ENCODE measurements at places on chromosomes 11 and 22.

- no peak for DNase-seq
These were observed 262.8 kb upstream of the PLET1 start for GRCh38 chr11:112523477-112523876.

- no peak for DNase-seq
These were observed 1.2 kb downstream of the NUP160 start for GRCh38 chr11:47846998-47847397.

DNA sequence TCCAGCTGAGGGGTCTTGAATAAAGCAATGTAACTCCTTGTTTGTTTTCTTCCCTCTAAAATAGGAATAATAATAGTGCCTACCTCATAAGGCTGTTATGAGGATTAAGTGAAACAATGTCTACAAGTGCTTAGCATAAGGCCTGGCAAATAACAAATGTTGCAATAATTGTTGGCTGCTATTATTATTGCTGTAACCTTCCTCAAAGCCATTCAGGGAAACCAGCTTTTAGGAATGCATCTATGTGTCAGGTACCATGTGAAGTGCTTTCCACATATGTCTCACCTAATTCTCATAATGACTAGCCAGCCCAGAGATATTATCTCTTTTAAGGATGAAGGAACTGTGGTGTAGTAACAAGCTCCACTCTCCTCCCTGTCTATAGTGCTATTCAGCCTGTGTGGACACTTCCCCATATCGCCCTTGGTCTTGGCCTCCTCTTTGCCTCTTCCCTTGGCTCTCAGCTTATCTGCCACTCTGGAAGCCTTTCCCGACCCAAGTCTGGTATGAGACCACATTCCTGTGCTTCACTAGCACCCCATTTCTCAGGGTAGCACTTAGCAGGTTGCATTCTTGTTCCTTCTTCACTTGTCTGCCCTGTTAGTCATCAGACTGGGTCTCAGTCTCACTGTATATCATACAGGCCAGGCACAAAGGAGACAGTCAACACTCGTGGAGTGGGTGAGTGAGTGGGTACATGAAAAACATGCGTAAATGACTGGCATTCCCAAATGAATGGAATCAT, 23.8 kb downstream of the CSNK2A3 start:
- DNase-seq: no peak

- no peak for DNase-seq
These were observed 12.8 kb downstream of the MAPK8IP2 start for GRCh38 chr22:50613291-50613981.

- no peak for DNase-seq
These were observed 25.7 kb downstream of the ELFN2 start for GRCh38 chr22:37401401-37402183.

DNA sequence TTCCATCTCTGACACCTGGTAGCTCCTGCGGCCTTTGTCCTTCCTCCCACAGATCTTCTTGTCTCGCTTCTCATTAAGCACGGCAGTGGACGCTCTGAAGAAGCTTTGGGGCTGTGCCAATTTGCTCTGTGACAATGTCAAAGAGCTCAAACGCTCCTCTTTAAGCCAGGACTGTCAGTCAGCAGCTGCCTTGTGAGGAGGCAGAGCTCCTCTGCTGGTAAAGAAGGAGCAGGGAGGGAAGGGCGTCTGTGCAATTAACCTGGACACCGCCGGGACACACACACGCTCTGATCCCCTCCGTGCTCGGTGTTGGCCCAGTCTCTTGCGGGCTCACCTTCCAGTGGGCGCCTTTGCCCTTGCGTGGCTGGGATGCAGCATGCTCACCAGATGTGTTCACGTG, 373.9 kb downstream of the BRD1 start:
- DNase-seq: no peak

DNA sequence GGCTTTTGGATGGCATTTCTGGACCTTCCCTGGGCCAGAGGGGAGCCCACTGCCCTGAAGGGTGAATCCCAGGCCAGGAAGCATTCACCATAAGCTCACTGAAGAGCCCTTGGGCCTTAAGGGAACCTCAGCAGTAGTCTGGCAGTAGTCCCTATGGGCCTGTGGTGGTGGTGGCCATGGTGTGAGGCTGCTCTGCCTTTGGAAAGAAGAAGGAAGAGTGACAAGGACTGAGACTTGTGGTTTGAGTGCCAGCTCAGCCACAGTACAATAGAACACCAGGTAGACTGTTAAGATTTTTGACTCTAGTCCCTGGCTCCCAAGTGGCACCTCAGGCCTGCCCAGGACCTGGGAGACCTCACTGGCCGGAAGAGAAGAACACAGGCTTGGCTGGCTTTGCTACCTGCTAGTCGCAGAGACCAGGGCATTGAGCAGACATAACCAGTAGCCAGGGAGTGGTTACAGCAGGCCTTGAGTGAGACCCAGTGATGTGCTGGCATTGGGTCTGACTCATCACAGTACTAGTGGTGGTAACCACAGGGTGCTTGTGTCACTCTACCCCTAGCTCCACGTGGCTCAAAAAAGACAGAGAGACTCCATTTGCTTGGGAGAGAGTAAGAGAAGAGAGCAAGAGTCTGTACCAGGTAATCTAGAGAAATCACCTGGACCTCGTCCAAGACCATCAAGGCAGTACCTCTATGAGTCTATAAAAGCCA, 259.8 kb upstream of the BLID start:
- peak; percentile 49 for DNase-seq

DNA sequence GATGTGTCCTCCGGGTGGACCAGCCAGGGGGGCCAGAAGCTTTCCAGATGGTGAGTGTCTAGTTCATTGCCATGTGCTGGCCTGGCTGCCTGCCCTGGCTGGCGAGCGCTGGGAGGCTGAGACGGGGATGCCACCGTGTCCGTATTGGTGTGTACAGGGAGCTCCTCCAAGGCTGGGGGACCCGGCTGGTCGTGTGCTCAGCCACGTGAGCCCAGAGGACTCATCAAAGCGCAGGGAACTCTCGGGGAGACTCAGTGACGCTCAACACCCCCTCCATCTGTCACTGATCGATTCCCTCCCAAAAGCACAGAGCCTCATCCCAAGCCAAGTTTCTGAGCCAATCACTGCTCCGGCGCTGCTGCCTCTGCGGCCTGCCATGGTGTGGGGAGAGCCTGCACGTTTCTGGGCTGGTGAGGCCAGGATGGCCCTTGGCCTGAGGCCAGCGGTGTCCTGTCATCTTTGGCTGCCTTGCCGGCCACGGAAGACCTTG, 423.7 kb downstream of the SHANK2 start:
- DNase-seq: no peak

- no peak for DNase-seq
These were observed 305.4 kb downstream of the ST3GAL4 start for GRCh38 chr11:126660761-126661425.

- DNase-seq: peak; percentile 56
These were observed 2.6 kb downstream of the CD44 start for GRCh38 chr11:35141571-35141971.

- DNase-seq: no peak
These were observed 75.0 kb downstream of the JRKL start for GRCh38 chr11:96464700-96465307.

GRCh38 chr11:34620820-34621792, at the start of gene EHF:
EHF (plus strand) TSS chr11:34621093; CDS start chr11:34642631, 21,538 bp downstream.
- DNase-seq: no peak

DNA sequence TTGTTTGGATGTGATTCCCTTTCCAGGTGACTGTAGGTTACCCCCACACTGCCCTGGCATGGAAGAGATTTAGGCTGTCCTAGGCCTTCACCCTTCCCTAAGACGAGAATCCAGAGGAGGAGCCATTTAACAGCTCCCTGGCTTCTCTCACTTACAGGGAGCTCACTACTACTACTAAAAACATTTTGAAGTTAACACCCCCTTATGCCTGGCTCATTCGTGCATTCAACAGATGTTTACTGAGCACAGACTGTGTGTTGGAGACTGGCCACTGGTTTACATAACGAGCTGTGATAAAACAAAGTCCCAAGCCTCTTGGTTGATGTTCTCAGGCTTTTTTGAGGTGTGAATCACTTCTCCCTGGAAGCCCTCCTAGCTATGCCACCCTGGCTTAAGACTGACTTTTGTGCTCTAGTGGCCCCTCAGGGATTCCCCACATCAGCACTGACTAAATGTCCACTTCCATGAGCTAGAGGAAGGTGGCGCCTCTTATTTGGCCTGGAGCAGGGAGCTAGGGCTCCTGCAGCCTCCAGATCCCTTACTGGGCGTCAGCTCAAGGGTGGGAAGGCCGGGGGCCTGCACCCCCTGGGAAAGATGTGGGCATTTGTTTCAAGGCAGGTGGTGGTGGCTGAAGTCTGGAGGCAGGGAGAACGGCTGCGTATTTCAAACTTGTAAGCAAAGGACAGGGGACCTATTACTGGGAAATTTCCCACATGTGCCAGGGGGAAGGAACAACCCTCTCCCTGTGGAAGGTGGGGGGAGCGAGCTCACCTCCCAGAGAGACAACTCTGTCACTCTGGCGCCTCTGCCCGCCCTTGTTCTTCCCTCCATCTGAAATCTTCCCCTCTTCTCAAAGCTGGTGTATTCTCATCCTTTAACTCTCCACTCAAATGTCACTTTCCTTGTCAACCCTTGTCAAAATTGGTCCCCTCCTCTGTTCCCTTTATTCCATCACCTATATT, 19.4 kb upstream of the MALAT1 start:
- DNase-seq: no peak

- no peak for DNase-seq
These were observed 395.3 kb downstream of the JRKL start for GRCh38 chr11:96785073-96785472.

DNA sequence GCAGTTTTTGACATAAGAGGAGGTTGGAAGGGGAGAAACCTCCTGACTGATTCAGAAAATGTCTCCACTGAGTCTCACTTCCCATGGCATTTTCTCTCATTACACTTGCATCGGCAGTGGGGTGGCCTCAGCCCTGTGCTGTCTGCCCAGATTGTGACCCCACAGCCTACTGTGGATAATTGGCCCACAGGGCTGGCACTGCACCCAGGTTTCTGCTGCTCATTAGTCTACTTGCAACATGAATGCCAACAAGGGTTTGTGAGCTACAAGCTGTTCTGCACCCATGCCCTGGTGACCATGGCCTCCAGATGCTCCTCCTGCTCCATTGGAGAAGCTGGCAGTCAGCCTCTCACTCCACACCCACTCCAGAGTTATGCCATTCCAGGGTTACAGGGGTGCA, 296.0 kb downstream of the CTTN start:
- no peak for DNase-seq

- no peak for DNase-seq
These were observed 51.5 kb upstream of the RAB1B start for GRCh38 chr11:66216911-66217310.

DNA sequence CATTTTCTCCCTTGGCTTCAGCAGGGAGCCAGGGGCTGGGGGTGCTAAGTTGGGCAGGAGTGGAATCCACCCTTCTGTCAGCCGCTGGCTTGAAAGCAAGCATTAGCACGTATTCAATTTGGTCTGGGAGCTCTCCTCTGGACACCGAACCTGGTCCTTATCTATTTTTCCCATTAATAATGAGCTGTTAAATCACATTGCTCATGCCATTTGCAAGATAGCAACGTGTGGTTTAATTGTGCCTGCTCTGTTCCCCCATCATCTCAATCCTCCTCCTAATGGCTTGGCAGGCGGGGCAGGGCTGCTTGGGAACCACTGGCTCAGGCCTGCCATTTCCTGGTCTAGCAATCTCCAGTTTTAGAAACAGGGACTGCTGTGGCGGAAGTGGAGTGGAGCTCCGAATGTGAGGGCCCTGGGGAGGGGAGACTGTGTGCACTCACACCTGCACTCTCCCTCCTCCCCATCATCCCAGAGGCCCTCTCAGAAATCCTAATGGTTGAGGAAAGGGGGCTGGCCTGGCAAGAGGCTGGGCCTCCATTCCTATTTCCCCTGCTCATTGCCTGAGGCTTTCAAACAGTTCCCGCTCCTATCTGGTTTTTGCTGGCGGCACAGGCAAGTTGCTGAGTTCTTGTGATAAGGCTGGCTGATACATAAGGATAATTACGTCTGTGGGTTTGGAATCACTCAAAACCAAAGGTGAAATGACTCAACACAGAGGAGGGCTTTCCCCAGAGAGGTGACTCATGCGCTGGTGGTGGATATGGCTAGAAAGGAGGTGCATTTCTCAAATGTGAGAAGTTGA, 201.2 kb upstream of the E2F8 start:
- DNase-seq: peak; percentile 74

DNA sequence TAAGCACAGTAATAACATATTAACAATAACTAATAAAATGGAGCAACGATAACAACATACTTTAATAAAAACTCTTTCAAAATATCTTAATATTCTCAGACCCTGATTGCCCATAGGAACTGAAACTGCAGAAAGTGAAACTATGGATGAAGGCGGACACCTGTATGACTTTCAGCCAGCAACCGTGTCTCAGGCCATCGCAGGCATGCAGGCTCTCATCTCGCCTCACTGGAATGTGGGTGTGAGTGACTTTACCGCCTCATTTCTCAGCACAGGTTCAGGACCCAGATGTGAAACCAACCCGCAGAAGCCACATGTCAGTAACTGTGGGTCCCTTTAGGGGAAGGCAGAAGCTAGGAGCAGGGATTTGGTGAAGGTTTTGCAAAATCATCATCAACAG, 539.1 kb downstream of the FAM181B start:
- DNase-seq: no peak

DNA sequence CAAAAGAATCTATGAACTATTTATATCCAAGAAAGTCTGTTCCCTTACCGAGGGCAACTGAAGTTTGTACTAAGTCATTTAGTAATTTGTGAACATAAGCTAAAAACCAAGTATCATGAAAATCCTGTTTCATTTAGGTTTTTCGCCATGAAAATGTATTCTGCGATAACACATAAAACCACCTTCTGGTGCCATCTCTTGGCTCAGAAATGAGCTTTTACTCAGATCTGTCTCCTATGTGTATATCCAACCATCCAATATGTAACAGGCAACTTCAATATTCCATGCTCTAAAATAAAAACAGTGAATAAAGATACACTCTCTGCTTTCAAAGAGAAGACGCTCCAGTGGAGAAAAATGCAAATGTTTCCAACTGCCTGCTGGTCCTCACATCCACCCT, 118.1 kb upstream of the BID start:
- DNase-seq: no peak

GRCh38 chr11:126487711-126488110, 132.2 kb downstream of the ST3GAL4 start:
- DNase-seq: no peak

- DNase-seq: no peak
These were observed 3.9 kb downstream of the LMF2 start for GRCh38 chr22:50503475-50504145.
